Inflammatory macrophage (primary cell): ENCODE measurements at places on chromosomes 4 and X.
A peak's percentile ranks its signal among the peaks of the same experiment; 100 is the strongest.

- DNase-seq: peak; percentile 85
These were observed 27.4 kb upstream of the CCSER1 start for GRCh38 chr4:90099812-90100211.

DNA sequence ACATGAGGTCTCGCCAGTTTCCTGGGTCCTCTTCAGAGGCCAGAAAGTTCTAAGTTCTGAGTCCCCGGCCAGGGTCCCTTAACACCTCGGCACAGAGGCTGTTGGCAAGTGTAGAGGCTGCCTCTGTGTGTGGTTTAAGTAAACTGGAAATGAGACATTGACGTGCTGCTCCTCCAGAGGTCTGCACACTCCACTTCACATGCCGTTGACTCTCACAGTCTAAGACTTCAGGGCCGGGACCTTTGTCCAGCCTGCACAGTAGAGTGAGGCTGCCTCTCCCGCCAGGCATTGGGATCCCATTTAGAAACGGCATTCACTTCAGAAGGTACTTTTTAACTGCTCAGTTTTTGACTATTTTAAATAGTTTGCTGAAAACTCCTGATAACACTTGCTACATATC lies 10.6 kb upstream of the TADA2B start:
- no peak for DNase-seq

DNA sequence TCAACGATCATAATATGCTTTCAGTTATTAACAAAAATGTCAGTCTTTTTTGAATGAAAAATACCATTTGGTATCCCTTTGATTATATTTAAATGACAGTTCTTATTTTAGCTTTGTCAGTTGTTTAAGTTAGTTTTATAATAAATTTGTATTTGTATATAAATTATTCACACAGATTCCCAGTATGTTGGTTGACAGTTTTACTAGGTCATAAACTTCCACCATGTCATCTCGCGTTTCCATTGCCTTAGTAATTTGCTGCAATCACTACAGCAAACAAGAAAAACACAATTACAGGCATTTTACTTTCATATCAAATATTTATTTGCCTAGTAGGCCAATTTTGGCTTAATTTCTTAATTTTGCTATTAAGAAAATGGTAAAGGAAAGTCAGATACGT lies 109.6 kb upstream of the ANK2 start:
- no peak for DNase-seq

- DNase-seq: no peak
These were observed 133.8 kb downstream of the CPZ start for GRCh38 chr4:8726344-8726851.

GRCh38 chr4:121056066-121056465 lies 16.3 kb downstream of the NDNF start:
- no peak for DNase-seq

DNA sequence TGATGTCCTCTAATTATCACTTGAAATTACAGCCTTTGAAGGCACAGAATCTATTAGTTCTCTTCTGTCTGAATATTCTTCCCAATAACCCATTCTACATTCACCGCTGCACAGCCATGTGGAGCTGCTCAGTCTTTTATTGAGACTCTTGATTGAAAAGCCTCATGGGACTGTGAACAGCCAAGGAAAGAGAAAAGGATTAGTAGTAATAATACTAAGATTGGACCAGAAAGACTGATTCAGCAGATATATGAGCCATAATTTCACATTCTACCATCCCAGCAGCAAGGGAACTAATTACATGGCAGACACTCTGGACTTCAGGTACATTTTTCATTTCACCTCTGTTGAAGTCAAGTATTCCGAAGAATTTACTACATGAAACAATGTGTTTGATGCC lies 2471.7 kb downstream of the ARAP2 start:
- DNase-seq: no peak

DNA sequence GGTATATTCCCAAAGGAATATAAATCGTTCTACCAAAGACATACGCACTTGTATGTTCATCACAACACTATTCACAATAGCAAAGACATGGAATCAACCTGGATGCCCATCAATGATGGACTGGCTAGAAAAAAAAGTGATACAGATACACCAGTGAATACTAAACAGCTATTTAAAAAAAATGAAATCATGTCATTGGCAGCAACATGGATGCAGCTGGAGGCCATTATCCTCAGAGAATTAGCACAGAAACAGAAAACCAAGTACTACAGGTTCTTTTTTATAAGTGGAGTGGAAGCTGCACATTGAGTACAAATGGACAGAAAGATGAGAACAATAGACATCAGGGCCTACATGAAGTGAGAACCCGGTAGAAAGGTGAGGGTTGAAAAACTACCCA lies 81.4 kb downstream of the ANTXR2 start:
- DNase-seq: no peak

DNA sequence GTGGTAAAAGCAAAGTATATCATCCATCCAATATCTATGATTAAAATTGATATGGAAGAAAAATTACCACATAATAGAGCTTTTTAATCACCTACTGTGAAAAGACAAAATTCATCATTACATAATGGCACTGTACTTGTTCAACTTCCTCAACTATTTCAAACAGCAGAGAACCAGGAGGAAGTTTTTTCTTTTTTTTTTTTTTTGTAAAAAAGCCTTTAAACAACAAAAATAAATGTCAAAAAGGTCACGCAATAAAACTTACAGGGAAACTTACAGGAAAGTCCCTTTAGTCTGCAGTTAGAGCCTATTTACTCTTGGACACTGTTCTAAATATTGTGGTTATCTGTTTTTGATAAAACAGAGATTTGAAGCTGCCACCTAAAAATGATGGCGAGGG lies 4.8 kb downstream of the PDGFC start:
- no peak for DNase-seq

DNA sequence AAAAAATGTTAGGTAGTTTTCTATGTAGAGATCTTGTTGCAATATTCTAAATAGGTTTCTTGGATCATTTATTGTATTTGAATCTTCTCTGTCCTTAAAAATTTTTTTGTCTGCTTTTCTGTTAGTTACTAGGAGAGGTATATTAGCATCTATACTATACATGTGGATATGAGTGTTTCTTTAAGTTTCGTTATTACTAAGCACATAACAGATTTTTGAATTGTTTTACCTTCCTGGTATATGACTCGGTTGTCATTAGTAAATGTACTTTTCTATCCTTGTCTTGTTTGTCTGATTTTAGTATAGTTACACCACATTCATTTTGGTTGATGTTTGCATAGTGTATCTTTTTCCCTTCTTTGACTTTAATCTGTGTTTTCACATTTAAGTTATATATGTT lies 20.2 kb downstream of the PYURF start:
- no peak for DNase-seq

DNA sequence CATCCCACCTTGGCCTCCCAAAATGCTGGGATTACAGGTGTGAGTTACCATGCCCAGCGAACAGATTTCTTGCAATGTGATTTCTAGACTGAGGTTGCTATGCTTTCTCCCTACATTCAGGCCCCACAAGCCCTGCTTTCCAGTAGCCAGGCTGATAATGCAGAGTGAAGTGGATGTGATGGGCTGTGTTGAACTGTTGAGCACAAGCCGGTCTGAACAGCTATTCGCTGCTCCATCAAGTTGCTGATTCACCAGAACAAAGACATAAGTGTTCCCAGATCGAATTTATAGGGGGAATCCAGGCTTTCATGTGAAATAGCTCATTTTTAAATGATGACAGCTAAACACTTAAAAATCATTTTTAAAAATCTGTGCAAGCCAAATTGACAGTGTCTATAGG lies 8.0 kb downstream of the NIPAL1 start:
- DNase-seq: no peak

- peak; percentile 24 for DNase-seq
These were observed 105.6 kb downstream of the C4orf51 start for GRCh38 chr4:145785391-145786008.

- no peak for DNase-seq
These were observed 125.0 kb upstream of the PJA1 start for GRCh38 chrX:69290292-69290691.

DNA sequence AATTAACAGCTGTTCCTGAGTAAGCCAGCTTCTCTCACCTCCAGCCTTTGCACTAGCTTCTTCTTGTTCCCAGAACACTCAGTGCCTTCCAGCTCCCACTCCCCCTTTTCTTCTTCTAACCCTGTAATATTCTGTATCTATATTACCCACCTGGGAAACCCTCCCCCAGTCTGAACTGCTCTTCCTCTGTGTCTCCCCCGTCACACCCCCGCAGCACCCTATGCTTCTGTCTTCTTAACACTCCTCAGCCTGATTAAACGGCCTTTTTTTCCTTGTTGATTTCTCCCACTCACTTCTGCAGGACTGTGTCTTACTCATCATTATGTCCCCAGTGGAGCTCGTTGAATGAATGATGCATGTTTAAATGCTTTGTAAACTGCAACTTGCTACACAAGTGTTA lies 9.0 kb upstream of the LONRF3 start:
- no peak for DNase-seq

GRCh38 chrX:34350561-34351335 lies 218.6 kb upstream of the FAM47A start:
- no peak for DNase-seq

DNA sequence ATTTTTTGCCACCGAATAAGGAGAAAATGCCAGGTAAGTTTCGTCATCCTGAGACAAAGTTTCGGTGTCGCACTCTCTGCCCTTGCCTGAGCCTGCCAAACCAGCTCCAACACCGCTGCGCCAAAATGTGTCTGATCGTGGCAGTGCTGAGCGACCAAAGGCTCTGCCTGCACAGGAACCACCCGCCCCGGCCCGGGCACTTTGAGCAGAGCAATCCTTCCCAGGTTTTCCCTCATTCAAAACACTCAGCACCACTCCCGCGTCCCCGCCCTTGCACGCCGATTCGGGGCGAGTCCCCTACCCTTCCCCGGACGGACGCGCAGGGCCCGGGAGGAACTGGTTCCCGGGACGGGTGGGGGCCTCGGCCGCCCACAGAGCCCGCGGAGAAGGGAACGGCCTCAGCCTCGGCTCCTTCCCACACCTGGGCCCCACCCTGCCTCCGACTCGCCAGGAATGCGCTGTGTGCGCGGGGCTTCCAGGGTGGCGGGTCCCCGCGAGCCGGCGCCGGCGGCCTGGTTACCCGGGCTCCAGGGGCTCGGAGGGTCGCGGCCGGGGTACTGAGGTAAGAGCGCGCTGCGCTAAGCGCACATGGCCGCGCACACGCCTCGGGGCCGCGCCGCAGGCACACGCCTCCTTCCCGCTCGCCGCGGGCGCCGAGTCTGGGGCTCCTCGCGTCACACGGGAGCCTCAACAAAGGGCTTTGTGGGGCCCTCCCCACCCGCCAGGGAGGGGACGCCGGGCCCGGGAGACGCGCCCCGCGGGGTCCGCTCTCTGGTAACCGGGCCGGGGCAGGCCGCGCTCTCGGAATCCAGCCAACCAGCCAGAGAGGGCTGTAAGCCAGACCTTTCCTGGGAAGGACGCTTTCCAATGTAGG lies at the start of gene C4orf36:
Gene C4orf36, minus strand, starts transcription at position 661 of the 874 bp plus-strand sequence. CDS start 902 bp downstream, outside the sequence.
- peak; percentile 25 for DNase-seq
